Dermis blood vessel endothelial cell (primary cell): ENCODE measurements at places on chromosomes 1 and 21. TPM values are rescaled to one million over a fixed set of nuclear protein-coding genes. Genes with fewer than 3 reads are reported as not detected.

The UBL4B gene
- total RNA-seq, result not detected in 2 replicates

- DNase-seq, result no peak
Observed at GRCh38 chr1:193462629-193463320, 276.4 kb upstream of the B3GALT2 start.

- peak; percentile 41 for DNase-seq
Observed at GRCh38 chr1:39177706-39178105, 26.8 kb upstream of the MACF1 start.

- DNase-seq, result no peak
Observed at GRCh38 chr21:26914557-26914956, 52.3 kb downstream of the ADAMTS5 start.

The DAB1 gene
- not detected in 2 replicates for total RNA-seq

- no peak for DNase-seq
Observed at GRCh38 chr1:36652586-36652985, 169.9 kb upstream of the CSF3R start.

- no peak for DNase-seq
Observed at GRCh38 chr1:37596182-37596667, 488 bp upstream of the GNL2 start.

DNA sequence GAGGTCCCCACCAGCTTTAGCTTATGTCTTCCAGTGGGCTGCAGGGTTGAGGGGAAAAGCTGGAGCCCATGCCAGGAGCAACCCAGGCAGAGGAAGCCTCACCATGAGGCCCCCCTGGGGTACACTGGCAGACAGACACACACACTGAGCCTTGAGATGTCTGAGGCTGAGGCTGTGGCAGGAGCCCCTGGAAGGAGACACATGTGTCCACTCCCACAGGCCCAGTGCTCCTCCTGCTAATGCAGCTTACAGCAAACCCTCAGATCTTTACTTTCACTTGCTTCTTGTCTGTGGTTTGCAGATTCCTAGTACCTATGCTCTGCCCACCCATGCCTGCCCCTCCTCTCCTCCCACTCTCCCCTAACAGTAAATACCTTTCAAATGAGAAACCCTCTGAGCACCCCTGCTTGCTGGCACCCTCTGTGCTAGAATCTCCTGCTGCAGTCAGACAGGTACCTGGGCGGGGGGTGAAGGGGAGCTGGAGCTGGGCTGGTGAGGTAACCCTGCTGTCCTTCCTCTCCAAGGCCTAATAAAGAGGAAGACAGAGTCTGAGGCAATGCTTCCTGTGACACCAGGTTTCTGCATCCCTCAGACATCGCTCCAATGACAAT, 63.4 kb upstream of the NEK2 start:
- DNase-seq, result no peak

- peak; percentile 67 for DNase-seq
Observed at GRCh38 chr1:173960625-173961024, 43.5 kb upstream of the SERPINC1 start.

- DNase-seq, result no peak
Observed at GRCh38 chr21:41418956-41419680, 6.9 kb upstream of the MX1 start.

The MIXL1 gene
- total RNA-seq, result 0.05 TPM in 1 of 2 replicates, not detected in the other

The HES3 gene
- total RNA-seq, result not detected in 2 replicates

DNA sequence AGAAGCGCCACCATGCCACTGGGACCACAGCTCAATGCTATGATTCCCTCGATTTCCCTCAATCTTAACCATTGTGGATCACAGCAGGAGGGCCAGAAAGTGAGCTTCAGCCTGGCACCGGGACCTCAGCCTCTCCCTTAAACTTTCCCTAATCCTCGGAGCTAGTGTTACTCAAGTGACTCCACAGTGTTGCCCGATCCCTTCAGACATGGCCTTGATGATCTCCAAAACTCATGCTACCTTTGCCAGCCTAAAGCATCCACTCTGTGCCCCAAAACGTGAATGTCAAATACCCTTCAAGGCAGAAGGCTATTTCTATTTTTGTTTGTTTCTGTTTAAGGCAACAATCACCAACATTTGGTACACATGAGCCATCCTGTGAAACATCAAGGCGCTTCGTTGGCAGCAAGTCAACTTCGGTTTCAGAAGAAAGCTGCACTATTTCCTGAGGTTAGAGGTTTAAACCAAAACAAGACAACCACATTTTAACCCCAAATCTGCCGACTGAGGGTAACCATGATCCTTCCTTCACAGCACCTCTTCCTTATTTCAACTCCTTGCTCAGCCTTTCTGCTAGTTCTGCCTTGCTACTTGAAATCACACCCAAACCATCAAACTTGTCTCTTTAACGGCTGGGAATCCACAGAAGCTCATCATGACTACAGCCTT, 94.4 kb upstream of the KRTAP19-8 start:
- no peak for DNase-seq

DNA sequence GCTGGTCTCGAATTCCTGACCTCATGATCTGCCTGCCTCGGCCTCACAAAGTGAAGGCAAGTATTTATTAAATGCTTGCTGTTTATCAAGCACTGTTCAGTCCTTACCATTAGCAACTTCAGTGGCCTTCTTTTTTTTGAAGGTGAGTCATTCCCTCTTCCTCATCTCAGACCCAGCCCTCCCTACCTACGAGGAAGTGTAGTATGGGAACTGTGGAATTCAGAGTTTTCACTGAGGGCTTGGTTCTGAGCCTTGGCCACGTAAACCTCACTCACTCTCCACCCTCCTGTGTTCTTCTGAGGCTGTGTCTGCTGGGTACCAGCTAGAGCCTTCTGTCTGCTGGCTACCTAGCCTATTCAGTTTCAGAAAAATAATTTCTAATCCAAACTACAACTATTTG, 218.3 kb upstream of the SGIP1 start:
- peak; percentile 58 for DNase-seq

The C1orf56 gene
- 1.1 and 1.4 TPM in 2 replicates for total RNA-seq

DNA sequence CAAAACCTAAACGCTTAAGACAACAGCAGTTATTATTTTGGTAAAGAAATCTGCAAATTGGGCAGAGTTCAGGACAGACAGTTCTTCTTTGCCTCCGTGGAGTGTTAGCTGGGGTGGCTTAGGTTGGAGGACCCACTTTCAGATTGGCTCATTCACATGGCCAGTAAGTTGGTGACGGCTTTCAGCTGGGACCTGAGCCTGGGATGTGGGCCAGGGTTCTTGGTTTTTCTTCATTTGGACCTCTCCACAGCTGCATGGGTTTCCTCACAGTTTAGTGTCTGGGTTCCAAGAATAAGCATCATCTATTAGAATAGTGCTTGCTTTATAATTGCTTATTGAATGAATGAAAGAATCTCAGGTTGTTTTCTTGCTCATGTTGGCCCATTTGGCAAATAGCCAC, 72.2 kb downstream of the ATF6 start:
- no peak for DNase-seq

- DNase-seq, result no peak
Observed at GRCh38 chr1:53662169-53662568, 76.8 kb downstream of the GLIS1 start.

The FAM3B gene
- not detected in 2 replicates for total RNA-seq

- DNase-seq, result no peak
Observed at GRCh38 chr21:41032541-41032940, 135.4 kb upstream of the BACE2 start.

DNA sequence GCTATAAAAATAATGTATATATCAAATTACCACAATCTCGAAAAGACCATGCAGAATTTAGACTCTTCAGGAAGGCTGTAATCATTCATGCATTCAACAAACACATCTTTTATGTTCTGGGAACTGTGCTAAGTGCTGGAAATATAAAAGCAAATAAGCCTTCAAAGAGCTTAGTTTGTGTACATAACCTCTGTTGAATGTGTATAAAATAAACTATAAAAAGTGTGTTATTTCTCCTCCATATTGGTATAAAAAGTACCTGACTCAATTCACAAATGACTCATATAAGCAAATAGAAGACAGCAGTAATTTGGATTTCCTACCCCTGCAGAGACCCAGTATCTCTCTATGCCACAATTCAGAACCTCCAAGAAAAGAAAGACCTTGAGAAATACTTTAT, 36.8 kb downstream of the RAB3GAP2 start:
- DNase-seq, result no peak

The NCAM2 gene
- 0.17 and 0.42 TPM in 2 replicates for total RNA-seq

GRCh38 chr1:13836136-13836535, 136.1 kb downstream of the PRDM2 start:
- DNase-seq, result no peak

GRCh38 chr1:227323171-227323966, 5.1 kb upstream of the CDC42BPA start:
- DNase-seq, result no peak

GRCh38 chr1:24535021-24535424, 20.9 kb upstream of the NCMAP start:
- no peak for DNase-seq

DNA sequence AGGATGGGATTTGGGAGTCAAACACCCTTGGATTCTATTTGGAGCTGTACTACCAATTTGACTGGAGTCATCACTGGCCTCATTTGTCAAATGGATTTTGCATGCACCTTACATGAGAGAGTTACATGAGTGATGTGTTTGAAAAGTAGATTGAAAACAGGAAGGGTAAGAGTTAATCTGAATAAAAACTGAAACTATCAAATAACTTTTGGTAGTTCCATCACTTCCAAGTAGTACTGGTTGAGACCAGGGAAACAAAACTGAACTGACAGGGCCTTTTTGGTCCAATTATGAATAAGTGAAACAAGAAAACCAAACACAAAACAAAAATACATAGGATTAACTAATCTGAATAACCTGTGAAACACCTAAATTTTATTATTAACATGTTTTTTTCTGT, 30.2 kb downstream of the NUCKS1 start:
- DNase-seq, result no peak

DNA sequence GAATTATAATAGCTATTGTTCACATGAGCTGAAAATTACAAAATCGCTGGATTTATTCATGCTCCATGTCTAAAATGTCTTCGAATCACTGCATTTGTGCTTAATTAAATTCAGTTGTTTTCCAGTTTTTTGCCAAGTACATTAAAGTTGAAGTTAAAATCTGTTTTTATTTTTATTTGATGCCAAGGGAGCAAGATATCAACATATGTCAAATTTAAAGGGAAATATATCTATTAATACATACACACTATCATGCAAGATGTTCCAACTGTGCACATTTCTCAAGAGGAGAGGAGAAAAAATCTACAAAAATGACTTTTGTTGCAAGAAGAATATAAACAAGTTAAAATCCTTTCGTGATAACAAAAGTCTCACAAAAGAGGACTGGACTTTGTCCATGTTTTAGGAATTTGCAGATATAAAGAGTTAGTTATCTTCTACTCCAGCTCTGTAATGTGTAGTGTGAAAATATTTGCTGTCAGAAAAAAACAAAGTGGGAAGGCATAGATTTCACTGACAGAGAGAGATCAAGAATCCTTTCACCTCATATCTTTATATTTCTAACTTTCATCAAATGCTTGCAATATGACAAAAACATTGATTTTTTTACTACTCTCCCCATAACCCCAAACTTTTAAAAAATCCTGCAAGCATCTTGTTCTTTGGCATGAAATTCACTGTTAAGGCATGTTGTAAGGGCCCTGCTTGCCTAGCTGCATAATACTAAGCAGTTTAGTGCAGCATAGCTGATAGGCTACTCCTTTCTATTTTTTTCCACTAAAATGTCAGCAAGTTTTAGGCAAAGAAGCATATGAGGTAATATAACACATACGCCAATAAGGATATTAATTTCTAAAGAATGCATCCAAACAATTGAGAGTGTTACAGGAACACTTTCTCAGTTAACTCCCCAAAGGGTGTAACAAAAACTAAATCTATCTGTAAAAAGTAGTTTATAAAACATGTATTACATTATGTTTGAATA, 340.2 kb upstream of the ADAMTS5 start:
- no peak for DNase-seq

GRCh38 chr21:40688106-40688864, 158.7 kb downstream of the DSCAM start:
- DNase-seq, result no peak

- no peak for DNase-seq
Observed at GRCh38 chr1:160404094-160404493, 3.7 kb downstream of the VANGL2 start.

DNA sequence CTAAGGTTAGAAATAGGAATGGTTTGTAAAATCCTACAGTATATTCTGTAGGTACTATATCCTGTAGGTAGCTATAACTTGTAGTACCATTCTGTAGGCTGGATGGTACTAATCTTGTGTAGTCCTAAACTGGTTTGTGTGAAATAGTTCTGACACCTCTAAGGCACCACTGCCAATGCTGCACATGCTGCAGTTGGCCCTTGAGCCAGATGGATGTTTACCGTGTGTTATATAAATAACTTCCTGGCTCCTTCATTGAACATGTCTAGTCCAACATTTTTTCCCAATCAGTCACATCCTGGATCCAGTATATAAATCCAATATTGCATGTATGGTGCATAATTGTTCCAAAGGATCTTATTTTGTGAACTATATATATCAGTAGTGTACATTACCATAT, 89.5 kb upstream of the GNG4 start:
- peak; percentile 65 for DNase-seq
